Stromal cell of bone marrow (primary cell): ENCODE measurements at places on chromosomes 5 and 9.

GRCh38 chr5:38796742-38797108 is 49.1 kb upstream of the OSMR start:
- no peak for DNase-seq

- no peak for DNase-seq
These were observed 8.4 kb downstream of the PTCH1 start for GRCh38 chr9:95508242-95508967.

GRCh38 chr5:35162848-35163709 is 67.2 kb downstream of the PRLR start:
- DNase-seq: no peak

DNA sequence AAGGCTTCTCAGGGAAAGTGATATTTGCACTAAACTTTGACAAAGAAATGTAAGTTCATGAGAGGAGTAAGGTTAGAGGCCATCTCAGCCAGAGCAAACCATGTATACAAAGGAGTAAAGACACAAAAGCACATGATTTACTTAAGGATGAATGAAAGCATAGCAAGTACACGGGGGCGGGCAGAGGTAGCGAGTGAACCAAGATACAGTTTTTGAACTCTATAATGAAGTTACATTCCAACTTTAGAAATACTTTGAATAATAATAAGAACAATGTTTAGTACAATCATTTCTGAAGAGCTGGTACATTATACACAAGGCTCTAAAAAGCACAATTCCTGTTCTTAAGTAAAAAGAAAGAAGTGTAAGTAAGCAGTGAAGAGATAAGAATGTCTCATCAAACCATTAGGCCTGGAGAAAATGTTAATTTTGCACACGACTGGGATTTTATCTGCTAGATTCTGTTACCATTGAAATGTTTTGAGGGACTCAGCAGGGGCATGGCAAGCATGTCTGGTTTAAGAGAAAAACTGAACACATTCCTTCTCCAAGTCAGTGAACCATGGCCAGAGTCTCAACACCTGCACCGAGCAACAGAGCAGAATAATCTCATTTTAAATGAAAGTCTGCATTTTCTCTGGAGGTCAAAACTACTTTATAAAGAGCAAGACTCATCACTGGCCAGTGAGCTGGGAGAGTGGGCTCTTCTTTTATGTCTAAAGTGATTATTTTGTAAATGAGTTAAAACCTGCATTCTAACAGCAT is 147.6 kb upstream of the TRPM3 start:
- no peak for DNase-seq

- DNase-seq: no peak
These were observed 273.4 kb downstream of the NR3C1 start for GRCh38 chr5:143129910-143130612.

- DNase-seq: no peak
These were observed 379 bp downstream of the PCDHGA3 start for GRCh38 chr5:141343953-141344463.

DNA sequence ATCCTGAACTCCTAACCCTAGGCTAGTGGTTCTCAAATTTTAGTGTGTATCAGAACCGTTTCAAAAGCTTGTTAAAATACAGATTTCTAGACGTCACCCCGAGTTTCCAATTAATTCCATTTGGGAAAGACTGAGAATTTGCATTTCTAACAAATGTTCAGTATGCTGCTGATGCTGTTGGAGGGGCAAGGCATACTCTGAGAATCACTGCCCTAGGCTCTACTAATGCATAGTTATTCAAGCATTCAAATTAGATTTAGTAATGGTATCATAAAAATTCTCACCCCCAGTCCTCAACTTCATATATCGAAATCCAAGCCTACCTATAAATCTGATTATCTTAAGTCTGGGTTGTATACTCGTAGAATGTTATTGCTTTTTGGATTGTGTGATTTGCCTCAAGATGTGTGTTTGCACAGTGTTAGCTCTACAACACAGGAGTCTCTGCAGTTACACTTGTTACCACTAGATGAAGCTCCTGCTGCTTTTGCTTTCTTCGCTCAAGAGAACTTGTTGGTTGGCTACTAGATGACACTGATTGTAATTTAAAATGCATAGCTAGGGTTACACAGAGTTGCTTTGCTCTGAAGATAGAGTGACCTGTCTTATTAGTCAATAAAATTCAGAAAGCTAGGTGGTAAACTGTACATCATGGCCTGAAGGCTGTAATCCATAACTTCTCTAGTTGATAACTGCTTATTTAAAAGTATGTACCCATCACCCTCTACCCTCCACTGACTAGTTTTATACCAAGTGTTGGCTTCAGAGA is 7.5 kb upstream of the ERAP2 start:
- DNase-seq: peak; percentile 54

DNA sequence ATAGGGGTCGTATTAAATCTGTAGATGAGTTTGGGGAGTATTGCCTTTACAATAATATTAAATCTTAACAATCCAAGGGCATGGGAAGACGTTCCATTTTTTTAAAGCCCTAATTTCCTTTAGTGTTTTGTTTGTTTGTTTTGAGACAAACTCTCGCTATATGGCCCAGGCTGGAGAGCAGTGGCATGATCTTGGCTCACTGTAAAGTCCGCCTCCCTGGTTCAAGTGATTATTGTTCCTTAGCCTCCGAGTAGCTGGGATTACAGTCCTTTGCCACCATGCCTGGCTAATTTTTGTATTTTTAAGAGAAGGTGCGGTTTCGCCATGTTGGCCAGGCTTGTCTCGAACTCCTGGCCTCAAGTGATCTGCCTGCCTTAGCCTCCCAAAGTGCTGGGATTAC is 19.9 kb downstream of the NIPBL start:
- no peak for DNase-seq

- peak; percentile 82 for DNase-seq
These were observed 4.2 kb downstream of the DAB2 start for GRCh38 chr5:39420482-39421145.

GRCh38 chr5:123965626-123966025 is 453.6 kb downstream of the CSNK1G3 start:
- no peak for DNase-seq

GRCh38 chr5:132369007-132369473 is 470 bp upstream of the SLC22A5 start:
- no peak for DNase-seq
